Mammary epithelial cell (primary cell): ENCODE measurements at places on chromosomes 7 and 10.

DNA sequence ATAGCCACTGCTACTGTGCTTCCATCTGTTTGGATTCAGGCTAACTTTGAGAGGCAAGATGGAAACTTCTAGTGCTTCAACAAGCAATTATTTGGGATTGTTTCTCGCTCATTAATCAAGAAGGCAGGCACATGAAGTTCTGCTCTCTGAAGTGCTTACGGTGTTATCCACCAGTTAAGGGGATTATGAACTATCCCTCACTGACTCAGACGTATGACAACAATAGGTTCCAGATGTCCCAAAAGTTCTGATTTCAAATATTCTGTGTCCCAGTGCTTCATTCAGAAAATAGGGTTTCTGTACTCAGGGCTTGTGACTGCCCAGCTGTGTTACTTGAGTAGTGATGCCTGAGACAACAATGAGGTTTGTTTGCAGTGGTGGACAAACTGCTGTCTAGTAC is 81.0 kb downstream of the HACD1 start:
- no peak for DNase-seq

DNA sequence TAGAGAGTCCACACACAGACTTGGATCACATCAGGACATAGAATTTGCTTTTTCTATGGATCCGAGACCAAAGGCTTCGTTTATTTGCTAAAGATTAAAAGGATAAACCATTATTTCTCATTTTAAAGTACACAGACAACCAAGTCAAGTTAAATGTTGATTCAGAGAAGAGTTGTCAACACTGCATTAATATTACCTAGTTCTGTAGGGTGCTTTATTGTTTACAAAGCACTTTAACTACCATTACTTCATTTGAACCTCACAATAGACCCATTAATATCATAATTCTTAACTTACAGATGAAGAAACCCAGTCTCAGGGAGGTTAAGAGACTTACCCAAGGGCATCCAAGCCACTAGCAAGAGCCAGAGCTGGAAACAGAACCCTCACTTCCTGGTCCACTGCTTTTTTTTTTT is 43.2 kb upstream of the GSAP start:
- DNase-seq, result no peak

GRCh38 chr10:107031931-107032699 is 132.4 kb downstream of the SORCS1 start:
- no peak for DNase-seq

- no peak for DNase-seq
These were observed 97.0 kb upstream of the PPIF start for GRCh38 chr10:79250259-79250658.

GRCh38 chr10:89275383-89275782 is 23.8 kb upstream of the LIPA start:
- peak; percentile 55 for DNase-seq

DNA sequence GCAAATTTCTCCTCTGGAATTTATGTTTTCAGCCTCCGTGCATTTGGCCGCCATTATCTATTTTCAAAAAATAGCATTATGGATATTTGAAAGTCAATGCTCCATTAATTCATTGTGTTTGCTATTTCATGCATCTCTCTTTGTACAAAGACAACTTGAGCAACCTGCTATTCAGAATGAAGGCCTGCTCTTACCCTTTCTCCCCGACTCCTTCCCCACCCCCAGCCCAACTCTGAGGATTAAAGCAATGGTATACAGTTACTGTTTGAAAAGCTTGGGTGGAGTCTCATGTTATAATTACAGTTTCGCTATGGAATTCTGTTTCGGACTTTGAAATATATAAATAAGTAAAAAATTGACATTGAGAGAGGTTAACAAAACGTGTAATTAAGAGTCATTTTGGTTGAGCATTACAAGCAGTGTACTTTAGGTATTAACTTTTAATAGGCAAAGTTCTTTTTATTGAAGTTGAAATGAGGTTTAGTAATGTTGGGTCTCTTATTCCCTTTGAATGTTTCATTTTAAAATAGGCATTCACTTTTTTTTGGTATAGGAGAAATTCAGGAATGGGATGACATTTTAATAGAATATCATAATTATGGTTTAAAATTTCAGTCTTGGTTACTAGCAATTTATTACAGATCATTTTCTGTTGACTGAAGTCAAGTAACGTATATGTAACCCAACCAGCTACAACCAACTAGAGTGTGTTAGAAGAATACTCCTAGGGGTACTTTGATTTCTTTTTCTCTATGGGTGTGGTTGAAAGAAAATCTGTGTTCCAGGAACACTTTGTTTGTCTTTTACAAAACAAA is 93.1 kb downstream of the ARID5B start:
- DNase-seq, result no peak

DNA sequence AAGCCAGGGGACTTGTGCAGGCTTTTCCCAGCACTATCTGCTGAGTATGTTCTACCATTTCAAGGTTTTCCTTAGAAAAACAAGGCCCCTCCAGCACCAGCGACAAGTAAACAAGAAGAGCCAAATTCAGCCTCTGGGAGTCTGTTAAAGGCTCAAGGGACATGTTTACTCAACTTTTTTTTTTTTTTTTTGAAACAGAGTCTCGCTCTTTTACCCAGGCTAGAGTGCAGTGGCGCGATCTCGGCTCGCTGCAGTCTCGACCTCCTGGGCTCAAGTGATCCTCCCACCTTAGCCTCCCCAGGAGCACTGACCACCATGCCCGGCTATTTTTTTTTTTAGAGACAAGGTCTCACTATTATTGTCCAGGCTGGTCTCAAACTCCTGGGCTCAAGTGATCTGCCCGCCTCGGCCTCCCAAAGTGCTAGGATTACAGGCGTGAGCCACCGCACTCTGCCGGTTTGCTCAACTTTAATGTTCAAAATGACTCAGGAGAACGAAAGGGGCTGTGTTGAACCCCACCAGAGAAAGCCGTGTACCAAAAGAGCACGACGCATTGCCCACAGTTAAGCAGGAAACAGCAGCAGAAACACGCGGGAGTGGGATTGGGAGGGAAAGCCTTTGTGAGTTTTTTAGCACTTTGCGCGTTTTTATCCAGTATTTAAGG is 772 bp downstream of the PRDX3 start:
- no peak for DNase-seq

GRCh38 chr10:92573091-92573797 is 649 bp downstream of the IDE start:
- peak; percentile 46 for DNase-seq

DNA sequence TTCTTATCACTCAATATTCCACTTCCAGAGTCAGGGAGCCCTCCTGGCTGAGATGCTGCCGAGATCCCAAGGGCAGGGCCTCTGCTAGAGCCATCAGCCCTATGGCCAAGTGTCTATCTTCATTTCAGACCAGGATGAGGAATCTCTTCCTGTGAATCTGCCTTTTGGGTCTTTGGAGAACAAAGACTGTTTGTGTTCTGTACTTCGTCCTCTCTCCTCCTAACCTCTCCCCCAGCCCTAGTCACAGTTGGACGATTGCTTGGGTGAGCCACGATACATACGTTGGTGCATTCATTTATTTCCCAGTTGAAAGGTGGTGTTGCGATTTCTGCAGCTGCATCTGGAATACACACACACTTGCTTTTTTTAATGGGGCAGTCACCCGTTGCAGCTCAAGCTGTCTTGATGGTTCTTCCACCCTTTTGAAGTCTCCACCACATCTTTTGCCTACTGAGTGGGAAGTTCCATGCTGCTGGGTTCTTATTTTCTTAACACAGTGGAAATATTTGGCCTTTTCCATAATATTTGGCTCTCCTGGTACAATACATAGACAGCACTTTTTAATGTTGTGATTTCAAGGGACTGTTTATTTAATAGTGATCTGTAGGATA is 26.7 kb downstream of the SH3PXD2A start:
- DNase-seq, result no peak

- DNase-seq, result peak; percentile 57
These were observed 173.3 kb downstream of the SLC16A9 start for GRCh38 chr10:59536167-59537014.

DNA sequence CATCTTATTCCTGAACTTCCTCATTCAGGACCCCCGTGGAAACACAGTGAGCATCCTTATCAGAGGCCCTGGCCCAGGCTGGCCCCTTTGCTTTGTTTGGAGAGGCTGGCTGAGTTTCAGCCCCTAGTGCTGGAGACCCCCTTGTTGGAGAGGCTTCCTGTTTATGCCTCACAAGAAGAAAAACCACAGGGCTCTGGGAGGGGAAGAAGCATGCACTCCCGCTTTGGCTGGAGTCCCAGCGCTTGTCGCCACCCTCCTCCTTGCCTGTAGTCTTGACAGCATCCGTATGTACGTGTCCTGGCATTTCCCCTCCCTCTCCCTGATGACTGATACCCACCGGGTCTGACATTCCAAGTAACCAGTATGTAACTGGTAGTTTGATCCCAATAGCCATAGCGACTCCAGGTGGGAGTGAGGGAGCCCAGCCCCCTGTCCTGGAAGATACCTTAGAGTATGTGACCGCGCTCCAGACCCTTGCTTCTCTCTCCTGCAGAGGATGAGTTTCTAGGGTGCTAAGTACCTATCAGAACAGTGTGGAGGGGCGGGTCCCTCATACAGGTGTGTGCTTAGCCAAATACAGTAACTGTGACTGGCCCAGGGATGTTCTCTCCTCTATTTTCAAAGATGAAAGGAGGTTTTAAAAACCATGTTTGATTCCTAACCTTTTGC is 6.9 kb upstream of the ATP6V0E2 start:
- DNase-seq, result no peak

DNA sequence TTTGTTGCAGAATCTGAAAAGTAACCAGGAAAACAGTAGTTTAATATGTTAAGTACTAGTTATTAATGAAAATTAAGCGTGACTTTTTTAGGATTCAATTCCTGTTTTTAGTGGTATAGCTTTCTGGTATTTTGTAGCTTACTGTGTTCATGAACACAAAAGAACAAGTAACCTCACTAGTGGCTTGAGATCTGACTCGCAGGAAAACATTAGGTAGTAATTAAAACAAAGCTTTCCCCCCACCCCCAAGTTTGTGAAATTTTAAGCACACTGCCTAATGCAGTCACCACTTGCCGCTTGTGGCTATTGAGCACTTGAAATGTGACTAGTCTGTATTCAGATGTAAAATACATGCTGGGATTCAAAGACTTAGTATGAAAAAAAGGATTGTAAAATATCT is 102.5 kb upstream of the RPA3 start:
- no peak for DNase-seq

DNA sequence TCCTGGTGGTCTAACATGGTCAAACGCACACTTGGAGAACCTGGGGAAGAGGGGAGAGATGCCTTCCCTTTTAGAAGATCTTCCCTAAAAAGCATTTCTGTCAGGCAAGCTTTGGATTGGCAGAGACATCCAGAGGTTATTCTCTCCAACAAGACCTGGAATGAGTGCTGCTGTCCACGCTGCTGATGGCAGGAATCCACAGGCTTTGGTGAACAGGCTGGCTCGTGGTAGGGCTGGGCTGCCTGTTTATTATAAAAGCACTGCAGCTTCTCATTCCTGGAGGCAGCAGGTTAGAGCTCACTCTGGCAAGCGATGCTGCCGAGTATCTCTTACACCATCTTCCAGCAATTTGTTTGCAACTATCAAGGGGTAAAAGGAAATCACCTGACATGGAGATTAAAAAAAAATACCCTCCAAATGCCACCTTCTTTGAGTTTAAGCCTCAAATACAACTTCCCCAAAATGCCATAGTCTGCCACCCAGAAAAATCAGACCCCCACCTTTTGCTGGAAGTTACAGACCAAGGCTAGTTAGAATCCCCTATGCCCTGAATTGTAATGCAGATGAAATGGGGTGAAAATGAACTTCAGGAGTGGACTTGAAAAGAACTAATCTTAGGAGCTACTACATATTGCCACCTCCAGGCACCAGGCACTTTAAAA is 152.1 kb upstream of the KMT2E start:
- DNase-seq, result no peak

DNA sequence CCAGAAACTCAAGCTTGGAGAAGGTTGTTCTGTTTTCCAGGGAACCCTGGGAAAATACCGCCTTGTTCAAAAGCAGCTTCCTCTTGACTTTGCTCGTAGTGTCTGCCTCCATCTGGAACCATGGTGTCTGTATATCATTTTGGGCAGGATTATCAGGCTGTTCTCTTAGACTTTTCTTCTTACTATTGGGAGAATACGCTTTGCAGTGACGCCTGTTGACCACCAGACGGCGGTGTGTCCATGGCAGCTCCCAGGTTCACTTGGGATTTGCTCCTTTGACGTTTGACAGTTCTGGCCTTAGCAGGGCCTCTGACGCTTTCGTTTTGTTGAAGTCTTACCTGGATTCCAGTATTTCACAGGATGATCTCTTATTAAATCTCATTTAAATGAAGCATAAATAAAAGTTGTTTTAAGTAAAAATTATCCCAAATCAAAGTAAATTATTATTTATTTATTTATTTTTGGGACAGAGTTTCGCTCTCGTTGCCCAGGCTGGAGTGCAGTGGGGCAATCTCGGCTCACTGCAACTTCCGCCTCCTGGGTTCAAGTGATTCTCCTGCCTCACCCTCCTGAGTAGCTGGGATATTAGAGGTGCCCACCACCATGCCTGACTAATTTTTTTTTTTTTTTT is 41.8 kb upstream of the GJD4 start:
- peak; percentile 45 for DNase-seq

- DNase-seq, result no peak
These were observed 173.4 kb downstream of the NPSR1 start for GRCh38 chr7:34831436-34831835.

- DNase-seq, result no peak
These were observed 10.5 kb upstream of the TRIM24 start for GRCh38 chr7:138449580-138449979.

- DNase-seq, result no peak
These were observed 27.8 kb upstream of the CDHR3 start for GRCh38 chr7:105935250-105935649.

- DNase-seq, result peak; percentile 34
These were observed 104.1 kb upstream of the SLC25A13 start for GRCh38 chr7:96426027-96426426.

- DNase-seq, result no peak
These were observed 134.2 kb downstream of the PTN start for GRCh38 chr7:137209151-137209817.

DNA sequence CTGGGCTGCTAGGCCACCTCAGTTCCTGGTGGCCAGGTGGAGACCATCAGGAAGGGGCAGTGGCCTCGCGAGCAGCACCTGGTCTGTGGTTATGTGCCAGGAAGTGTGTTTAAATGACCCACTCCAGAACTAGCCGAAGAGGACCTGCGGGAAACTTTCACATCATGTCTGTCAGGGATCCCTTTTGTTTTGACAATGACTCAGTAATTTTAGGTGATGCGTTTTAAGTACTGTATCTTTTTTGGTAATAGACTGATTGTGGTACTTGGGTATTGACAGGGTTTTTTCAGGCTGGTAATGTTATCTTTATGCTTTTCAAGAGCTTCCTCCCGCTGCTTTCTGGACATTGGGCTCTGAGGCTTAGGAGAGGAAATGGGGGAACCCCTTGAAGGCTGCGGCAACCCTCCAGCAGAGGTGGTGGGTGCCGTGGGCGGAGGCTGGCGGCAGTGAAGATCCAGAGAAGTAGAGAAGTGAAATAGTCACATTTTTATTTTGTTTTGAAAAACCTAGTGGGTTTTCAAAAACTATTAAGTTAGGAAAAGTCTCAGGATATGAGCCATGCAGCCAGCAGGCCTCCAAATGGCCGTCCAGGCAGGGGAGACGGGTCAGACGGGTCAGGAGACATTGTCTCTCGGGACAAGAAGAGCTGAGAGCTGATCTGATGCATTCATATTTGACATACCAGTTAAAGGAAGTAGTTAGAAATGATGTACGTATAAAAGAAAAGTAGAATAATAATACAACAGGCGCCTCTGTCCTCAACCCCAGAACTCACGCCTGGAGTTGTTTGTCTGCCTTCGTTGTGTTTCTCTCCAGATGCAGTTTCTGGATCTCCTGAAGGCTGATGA is 27.7 kb downstream of the PPP2R2D start:
- DNase-seq, result peak; percentile 24

GRCh38 chr7:79410345-79410744 is 43.1 kb downstream of the MAGI2 start:
- peak; percentile 21 for DNase-seq
